ENCODE measurements at places on chromosomes 3 and 15.

DNA sequence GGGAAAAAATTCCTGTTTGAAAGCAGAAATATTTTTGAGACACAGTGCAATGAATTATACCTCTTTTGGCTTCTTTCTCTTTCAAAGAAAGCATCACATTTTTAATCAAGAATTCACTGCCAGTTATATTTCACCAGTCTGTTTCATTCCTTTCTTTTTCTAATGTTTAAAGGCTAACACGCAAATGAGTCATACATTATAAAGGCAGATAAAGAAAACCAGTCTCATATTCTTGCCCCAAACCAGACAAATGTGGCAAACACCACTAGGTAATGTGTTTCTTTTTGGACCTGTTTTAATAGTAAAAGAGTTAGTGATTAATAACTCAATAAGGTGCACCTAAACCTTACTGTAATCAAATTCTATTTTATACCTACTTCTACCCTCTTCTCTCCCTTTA is 83.8 kb downstream of the PLOD2 start:
- no peak for DNase-seq

DNA sequence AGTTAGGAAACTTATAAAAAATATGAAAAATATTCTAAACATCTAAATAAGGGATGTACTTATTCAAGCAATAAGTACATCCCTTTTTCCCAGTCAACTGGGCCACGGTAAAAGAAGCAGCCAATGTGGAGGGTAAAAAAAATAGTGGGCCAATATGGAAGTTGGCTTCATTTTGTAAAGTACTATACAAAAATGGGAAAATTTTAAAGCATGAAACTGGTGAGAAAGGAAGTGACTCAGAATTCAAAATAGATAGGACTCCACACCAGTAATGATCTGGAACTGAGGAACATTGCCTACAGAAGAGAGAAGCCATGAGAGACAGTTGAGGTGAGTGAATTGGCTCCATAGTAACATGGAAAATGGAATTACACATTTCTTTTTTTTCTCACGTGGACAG is 108.9 kb downstream of the FNDC3B start:
- no peak for DNase-seq

DNA sequence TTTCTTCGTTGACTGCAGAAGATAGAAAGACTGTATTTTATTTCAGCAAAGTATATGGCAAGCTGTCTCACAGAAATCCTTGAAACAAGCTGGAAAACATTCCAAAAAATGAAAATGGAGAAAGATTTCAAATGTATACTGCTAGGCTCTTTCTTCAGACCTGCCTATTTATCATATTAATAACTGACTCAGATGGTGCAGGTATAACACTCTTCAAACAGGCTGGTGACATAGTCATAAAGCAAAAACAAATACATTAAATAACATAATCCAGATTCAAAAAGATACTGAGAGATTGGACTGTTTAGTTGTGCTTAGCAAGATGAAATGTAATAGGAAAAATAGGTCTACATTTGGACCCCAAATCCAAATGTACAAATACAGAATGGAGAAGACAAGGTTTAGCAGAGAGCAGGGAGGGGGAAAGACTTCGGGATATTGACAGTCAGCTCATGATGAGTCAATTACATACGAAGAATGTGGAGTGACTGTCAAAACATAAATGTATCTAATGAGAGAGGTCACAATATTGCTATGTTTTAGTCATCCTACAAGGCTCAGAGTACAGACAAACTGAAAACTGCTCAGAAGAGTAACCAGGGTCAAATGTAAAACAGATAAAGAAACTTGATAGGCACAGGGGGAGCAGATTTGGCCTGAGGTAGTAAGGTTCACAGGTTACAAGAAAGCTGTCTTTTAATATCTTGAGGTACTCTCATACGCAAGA is 88.7 kb downstream of the DMXL2 start:
- no peak for DNase-seq

DNA sequence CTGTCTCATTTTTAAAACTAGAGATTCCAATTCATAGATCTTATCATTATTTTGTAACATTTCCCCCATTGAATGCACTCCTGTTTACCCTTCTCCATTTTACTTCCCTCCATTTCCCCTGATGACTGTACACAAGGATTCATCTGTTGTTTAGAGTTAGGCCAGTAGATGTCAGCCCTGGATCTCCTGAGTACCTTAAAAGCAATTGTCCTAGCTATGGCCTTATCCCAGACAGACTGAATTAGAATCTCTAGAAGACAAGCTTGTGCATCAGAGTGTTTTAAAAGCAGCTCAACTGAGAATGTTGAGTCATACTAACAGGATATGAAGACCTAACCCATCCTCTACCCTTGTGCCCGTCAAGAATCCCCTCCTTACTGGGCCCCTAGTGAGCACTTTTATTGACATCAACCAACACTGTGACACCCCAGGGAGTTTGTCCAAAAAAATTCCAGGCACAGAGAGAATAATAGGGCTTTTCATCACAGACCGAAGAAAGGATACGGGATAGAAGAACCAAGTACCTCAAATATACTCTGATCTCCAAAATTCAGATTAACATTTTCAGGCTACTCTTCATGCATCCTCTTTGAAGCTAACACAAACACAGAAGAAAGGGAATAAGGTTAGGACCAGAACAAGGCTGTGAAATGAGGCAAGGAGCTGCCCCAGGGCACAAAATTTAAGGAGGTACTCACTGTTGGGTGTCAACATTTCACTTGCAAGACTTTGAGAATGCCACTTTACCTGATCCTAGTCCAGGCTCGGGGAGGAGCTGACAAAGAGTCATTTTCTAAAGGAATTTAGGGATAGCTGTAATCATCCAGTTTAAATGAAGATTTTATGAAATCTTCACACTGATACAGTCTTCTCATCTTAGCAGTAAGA is 17.1 kb downstream of the ZBED2 start:
- DNase-seq: no peak

- no peak for DNase-seq
Observed at GRCh38 chr3:39960515-39961191, 151.2 kb downstream of the MYRIP start.

DNA sequence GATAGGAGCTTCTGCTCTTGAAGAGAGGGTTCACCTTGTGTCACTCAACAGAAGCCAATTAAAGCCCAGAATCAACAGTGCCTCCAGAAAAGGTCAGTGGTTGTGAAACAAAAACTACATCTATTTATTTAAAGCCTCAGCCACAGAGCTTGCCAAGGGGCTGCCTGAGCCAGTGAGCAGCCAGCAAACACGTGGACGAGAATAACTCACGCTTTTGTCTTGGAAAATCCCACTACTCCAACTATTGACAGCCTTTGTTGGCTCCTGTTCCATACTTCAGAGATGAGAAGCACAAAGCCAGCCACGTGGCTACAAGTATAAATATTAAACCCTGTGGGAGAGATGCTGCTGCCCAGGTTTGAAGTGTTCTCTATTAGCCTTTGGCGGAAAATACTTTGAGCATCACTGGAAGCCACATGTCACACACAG is 10.3 kb downstream of the GPR156 start:
- no peak for DNase-seq

DNA sequence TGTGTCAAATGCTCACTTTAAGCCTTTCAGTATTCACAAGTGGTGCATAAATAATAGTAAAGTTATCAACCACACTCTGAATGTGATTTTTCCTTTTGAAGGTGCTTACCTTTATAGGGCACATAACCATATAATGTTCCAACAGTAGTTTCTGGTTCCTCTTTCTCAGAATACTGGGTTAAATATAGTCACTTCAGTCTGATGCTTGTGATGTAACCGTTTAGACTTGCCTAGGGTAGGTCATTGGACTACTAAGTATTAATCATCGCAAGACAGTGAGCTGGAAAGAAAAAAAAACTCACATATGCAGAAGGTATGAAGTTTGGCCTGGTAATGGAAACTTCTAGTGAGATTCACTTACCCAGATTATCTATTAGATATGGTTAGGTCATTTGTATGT is 1.9 kb downstream of the KBTBD8 start:
- DNase-seq: no peak

DNA sequence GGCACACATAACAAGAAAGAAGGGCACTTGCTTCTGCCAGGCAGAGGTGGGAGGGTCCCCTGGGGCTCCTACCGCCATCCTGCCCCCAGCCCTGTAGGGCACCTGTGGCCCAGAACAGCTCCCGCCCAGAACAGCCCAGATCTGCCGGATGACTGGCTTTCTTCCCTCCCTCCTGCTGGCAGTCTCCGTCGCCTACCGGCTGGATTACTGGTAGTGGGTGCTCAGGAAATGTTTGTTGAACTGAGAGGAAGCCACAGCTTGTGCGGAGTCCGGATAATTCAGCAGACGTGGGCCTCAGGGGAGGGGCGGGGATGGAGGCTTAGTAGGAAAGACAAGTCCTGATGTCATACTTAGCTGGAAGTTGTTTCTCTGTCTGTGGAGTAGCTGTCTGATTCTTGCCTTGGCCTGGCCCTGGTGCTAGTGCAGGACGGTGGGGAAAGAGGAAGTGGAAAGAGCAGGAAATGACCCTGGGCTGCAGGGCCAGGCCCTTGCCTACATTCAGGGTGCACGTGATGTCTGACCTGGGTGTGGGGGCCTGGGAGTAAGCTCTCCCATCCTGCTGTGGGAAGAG is 6.7 kb downstream of the CCDC9B start:
- DNase-seq: no peak

All from activated effector memory CD4-positive, alpha-beta T cell treated with anti-CD3 and anti-CD28 coated beads, Interleukin-2, amount 50 U/mL, for 16 hours (primary cell).